ENCODE measurements at places on chromosomes 6 and 20. TPM values are rescaled to one million over a fixed set of nuclear protein-coding genes. Genes with fewer than 3 reads are reported as not detected.
A peak's percentile ranks its signal among the peaks of the same experiment; 100 is the strongest.

DNA sequence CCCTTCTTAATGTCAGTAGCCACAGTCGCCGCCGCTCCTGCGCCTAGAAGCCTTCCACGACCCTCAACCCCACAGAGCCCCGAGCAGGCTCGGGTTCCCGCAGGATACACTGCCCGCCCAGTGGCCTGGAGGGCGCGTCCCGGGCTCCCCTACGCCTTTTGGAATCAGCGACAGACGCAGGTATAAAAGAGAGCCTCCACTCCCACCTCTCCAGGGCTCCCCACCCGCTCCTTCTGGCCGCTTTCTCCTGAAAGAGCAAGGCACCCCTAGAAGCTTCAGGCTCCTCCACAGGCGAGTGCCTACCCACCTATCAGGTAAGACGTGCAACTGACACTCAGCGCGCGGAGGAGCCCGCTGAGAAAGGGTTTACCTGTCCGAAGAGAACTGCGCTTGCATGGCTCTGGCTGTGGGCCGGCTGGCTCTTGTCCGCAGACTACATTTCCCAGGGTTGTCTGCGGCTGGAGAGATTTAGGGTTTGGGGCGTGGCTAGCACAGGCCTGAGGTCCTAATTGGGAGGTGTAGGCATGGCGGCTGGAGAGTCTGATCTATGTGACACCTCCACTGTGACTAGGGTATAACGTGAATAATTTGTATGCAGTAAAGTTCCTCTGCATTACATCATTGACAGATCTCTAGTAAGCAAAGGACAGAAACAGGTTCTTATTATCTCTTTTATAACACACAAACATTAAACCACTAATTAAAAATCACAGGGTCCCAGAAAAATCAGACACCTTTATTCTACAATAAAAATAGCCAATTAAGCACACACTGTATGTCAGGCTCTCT is 13.5 kb upstream of the ZNF391 start:
- no peaks in the 10 kb centered on the region for H3K36me3 ChIP-seq
- H3K27me3 ChIP-seq = no peaks in the 10 kb centered on the region
- peak overlapping the region; percentile 67 for H3K27ac ChIP-seq
- DNase-seq = no peak
- H3K4me1 ChIP-seq = peaks cover 13% of the 10 kb centered on the region

RAET1G gene
- total RNA-seq = 0.60 TPM

- no peak overlapping the region for H3K27ac ChIP-seq
- DNase-seq = no peak
- H3K36me3 ChIP-seq = peaks cover 2% of the 10 kb centered on the region
- H3K4me1 ChIP-seq = no peaks in the 10 kb centered on the region
Measured at GRCh38 chr20:12331236-12331635, 413.5 kb downstream of the BTBD3 start.

DNA sequence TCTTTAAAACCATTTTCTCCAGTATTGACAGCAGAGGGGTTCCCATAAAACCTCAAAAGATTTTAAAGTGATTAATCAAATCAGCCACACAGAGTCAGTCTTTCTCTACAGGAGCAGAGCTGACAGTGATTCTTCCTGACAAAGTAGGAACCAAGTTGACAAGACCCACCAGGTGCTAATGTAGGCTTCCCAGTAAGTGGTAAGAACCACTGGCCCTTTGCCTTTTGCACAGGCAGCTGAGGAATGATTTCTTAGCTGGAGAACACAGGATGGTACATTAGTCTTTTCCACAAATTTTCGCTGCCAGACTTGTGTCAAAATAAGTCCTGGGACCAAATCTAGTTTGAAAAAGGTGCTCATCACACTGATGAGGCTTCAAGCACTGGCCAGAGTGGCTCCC is 95.8 kb downstream of the ARMC2 start:
- H3K36me3 ChIP-seq = peaks cover 6% of the 10 kb centered on the region
- no peaks in the 10 kb centered on the region for H3K27me3 ChIP-seq
- no peak overlapping the region for H3K27ac ChIP-seq
- no peak overlapping the region for H3K4me3 ChIP-seq

DNA sequence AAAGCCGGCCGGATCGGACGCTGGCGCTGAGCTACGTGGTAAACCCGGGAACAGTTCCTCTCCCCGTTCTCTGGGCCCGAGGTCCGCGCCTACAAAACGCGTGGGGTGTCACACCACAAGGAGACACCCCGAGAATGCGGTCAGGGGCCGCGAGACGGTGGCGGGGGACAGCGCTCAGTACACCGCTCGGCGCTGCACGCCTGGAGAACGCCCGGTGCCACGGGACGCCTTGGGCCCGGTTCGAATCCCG is 670 bp downstream of the NCOA5 start:
- no peak for DNase-seq
- H3K36me3 ChIP-seq = no peaks in the 10 kb centered on the region
- peak overlapping the region; percentile 95 for H3K27ac ChIP-seq
- H3K4me1 ChIP-seq = peaks cover 54% of the 10 kb centered on the region

DNA sequence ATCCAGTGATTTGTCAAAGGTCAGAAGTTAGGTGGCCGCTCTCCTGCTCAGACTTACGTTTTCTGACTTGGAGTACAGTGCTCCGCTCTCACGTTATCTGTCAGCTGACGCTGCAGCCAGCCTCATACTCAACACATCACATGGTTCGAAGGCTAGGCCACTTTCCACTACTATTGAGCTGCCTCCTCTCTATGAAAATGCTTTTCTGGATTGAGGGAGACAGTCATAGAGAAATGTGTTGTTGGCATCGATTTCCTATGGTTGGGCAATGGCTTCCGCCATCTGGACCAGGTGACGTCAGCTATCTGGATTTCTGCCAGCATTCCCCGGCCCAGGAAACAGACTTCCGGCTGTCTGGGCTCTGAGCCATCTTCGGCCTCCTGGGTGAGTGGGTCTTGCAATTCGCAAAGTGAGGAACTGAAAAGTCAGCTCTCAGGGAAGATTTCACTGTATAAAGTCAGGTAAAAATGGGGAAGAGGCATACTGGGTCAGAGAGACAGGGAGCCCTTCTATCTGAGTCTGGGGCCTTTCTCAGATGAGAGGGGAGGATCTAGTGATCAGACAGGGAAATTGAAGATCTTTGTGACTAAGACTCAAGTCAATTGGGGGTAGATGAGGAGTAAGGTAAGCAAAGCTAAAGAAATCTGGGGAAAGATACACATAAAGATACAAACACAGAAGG is 37.5 kb upstream of the IER3 start:
- H3K4me1 ChIP-seq = peaks cover 60% of the 10 kb centered on the region
- DNase-seq = no peak
- H3K27ac ChIP-seq = peak overlapping the region; percentile 99
- peaks cover 1% of the 10 kb centered on the region for H3K36me3 ChIP-seq

- H3K4me1 ChIP-seq = peaks cover 23% of the 10 kb centered on the region
- no peaks in the 10 kb centered on the region for H3K36me3 ChIP-seq
- no peak overlapping the region for H3K4me3 ChIP-seq
- H3K27me3 ChIP-seq = no peaks in the 10 kb centered on the region
- H3K27ac ChIP-seq = no peak overlapping the region
Measured at GRCh38 chr6:165618241-165618640, 44.8 kb downstream of the PDE10A start.

LAMA5 gene
- 355 TPM for total RNA-seq

- peak within 1 kb of the TSS; percentile 63 for H3K4me3 ChIP-seq
- peaks cover 9% of the 10 kb centered on the region for H3K4me1 ChIP-seq
- peaks cover 82% of the 10 kb centered on the region for H3K27me3 ChIP-seq
- no peak within 1 kb of the TSS for H3K27ac ChIP-seq
- H3K36me3 ChIP-seq = no peaks in the 10 kb centered on the region
Measured at GRCh38 chr20:57266291-57267157, at the start of gene BMP7. TSS of gene BMP7 (minus strand) at chr20:57266641. CDS start at chr20:57266122, 519 bp downstream.

PTPRK gene
- total RNA-seq = 69.9 TPM

DNA sequence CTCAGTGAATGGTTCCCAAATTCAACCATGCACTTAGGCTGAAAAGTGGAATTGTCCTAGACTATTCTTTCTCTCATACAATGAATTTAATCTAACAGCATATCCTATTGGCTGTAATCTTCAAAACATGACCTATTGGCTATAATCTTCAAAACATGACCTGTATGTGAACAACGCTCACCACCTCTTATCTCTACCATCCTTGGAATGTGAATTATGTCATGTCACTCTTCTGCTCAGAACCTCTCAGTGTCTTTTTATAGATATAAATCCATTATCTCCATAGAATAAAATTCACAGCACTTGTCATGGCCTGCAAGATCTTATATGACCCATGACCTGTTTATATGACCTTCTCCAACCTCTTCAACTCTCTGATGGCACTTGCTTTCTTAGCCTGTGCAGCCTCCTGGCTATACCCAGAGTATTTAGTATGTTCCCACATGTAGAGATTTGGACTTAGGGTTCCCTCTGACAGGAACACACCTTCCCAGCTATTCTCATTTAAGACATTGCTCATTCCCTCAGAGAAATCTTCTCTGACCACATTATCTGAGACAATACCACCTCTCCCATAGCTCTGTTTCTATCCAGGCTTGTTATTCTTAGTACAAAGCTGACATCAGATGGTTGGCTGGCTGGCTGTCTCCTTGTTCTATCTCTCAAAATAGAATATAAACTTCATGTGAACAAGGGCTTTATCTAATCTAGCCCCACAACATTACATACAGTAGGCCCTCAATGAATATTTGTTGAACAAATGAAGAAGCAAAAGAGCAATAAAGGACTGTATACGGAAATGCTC is 275.0 kb upstream of the PREP start:
- H3K27me3 ChIP-seq = no peaks in the 10 kb centered on the region
- no peaks in the 10 kb centered on the region for H3K4me1 ChIP-seq
- DNase-seq = no peak
- H3K36me3 ChIP-seq = peaks cover 2% of the 10 kb centered on the region

GRCh38 chr6:15752820-15753219 is 90.0 kb upstream of the DTNBP1 start:
- no peaks in the 10 kb centered on the region for H3K4me1 ChIP-seq
- no peak overlapping the region for H3K4me3 ChIP-seq
- no peaks in the 10 kb centered on the region for H3K27me3 ChIP-seq
- H3K27ac ChIP-seq = no peak overlapping the region

DNA sequence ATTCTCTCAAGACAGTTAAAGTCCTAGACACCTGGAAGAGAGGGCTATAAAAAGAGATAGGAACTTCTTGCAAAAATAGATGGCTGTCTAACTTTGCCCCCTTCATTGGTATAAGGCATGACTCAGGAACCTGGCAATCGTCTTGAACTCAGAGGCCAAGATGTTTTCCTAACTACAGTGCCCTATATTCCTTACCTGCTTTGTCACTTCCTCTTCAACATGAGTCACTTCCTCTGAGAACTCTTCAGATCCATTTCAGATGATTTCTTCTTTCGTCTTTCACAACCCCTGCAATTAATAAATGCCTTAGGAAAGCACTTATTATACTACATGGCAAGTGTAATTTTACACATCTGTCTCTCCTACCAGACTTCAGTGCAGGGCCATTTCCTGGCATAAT is 83.5 kb downstream of the HAO1 start:
- H3K27ac ChIP-seq = no peak overlapping the region
- H3K4me1 ChIP-seq = peaks cover 9% of the 10 kb centered on the region
- H3K27me3 ChIP-seq = peaks cover 4% of the 10 kb centered on the region
- no peak overlapping the region for H3K4me3 ChIP-seq
- no peaks in the 10 kb centered on the region for H3K36me3 ChIP-seq
- DNase-seq = no peak

GRCh38 chr6:9138936-9139335 is 703.6 kb upstream of the SLC35B3 start:
- no peak overlapping the region for H3K4me3 ChIP-seq
- peaks cover 4% of the 10 kb centered on the region for H3K36me3 ChIP-seq
- H3K4me1 ChIP-seq = peaks cover 27% of the 10 kb centered on the region
- H3K27me3 ChIP-seq = no peaks in the 10 kb centered on the region

- H3K27me3 ChIP-seq = no peaks in the 10 kb centered on the region
- peaks cover 1% of the 10 kb centered on the region for H3K36me3 ChIP-seq
- no peak for DNase-seq
- peaks cover 43% of the 10 kb centered on the region for H3K4me1 ChIP-seq
Measured at GRCh38 chr6:56026455-56027180, 151.2 kb upstream of the BMP5 start.

MEP1A gene
- total RNA-seq = not detected

DNA sequence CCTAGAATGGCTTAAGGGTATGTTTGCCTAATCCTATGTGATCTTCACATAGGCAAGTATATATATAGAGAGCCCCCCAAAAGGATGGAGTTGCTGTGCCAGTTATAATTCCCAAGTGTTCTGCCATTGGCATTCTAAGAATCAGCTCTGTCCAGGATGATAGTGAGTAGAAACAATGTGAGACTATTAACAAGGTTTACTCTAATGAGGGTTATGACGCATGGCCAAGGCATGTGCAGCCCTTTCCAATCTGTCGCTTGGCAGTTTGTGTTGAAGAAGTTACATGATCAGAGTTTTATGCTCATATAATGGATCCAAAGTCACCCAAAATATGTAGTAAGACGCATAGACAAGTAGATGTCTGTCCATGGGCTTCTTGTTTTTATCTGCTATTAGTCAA is 33.6 kb downstream of the VGLL2 start:
- no peak overlapping the region for H3K4me3 ChIP-seq
- H3K36me3 ChIP-seq = no peaks in the 10 kb centered on the region
- no peak overlapping the region for H3K27ac ChIP-seq
- peaks cover 19% of the 10 kb centered on the region for H3K27me3 ChIP-seq
